ENCODE measurements at places on chromosomes 7 and 10.

- DNase-seq: no peak
These were observed 112.5 kb upstream of the ARID5B start for GRCh38 chr10:61789031-61789430.

DNA sequence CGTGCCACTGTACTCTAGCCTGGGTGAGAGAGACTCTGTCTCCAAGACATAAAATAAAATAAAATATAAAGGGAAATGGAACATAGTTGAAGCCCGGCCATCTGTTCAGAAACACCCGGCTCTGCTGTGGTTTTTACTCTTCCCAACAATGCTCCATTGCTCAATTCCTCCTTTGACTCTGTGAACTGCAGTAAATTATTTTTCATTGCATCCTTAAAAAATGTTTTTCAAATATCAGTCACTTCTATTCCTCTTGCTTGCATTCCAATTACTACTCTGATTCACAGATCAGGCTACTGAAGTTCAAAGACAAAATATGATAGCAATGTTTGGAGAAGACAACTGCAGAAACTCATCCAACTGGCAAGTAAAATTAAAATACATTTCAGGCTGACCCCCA is 983.0 kb downstream of the SORCS1 start:
- no peak for DNase-seq

- DNase-seq: peak; percentile 76
These were observed 44.8 kb downstream of the ZNF800 start for GRCh38 chr7:127347567-127348246.

DNA sequence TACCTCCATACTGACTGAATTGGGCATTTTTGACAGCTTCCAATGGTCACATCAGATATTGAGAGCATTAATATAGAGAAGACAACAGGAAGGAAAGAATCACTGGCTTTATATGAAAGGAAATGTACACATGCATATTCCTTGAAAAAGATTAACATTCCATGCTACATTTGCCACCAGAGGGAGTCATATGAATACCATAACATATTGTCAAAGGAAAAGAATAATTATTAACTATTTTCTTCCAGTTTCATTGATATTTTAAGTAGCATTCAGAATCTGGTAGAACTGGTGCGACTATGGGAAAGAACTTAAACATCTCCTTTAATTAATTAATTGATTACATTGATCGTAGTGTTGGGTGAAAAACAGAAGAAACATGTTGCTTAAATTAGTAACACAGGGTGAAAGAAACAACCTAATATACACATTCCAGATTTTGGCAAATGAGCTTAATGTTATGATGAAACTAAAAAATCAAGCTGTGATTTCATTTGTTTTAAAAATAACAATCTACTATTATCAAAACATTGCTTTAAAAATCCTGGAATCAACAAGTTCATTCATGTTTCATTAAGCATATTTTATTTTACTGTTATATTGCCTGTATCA is 71.5 kb downstream of the GPR85 start:
- DNase-seq: peak; percentile 75

- no peak for DNase-seq
These were observed 54.5 kb downstream of the FRMD4A start for GRCh38 chr10:14276210-14276609.

GRCh38 chr7:22442187-22442881 is 57.7 kb downstream of the STEAP1B start:
- DNase-seq: no peak

DNA sequence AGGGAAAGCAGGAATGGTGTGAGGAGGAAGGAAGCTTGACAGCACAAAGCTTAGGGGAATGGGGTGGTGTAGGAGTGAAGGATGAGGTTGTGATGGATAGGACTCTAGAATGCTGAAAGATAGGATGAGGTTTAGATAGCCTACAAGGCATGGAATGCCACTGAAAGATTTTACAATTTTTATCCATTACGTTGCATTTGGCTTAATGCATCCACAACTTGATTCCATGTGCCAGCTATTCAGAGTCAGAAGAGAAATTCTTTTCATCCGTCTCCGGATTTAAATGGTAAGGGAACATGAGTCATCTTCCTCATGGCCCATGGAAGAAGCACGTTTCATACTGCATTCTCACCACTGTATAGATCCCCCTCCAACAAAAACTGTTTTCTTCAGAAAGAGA is 212.4 kb upstream of the BMPER start:
- DNase-seq: peak; percentile 20

- no peak for DNase-seq
These were observed 67.7 kb downstream of the TACR2 start for GRCh38 chr10:69348816-69349541.

- DNase-seq: no peak
These were observed 1002.3 kb upstream of the KCND2 start for GRCh38 chr7:119270644-119271043.

- DNase-seq: no peak
These were observed 60.3 kb downstream of the RASGEF1A start for GRCh38 chr10:43206391-43207235.

GRCh38 chr10:130418731-130419130 is 282.5 kb downstream of the GLRX3 start:
- DNase-seq: no peak

- no peak for DNase-seq
These were observed 61.6 kb downstream of the ANKRD7 start for GRCh38 chr7:118286131-118286530.

GRCh38 chr7:107230334-107230733 is 61.5 kb downstream of the HBP1 start:
- DNase-seq: no peak

- peak; percentile 49 for DNase-seq
These were observed 10.3 kb upstream of the HSPB1 start for GRCh38 chr7:76292213-76292573.

DNA sequence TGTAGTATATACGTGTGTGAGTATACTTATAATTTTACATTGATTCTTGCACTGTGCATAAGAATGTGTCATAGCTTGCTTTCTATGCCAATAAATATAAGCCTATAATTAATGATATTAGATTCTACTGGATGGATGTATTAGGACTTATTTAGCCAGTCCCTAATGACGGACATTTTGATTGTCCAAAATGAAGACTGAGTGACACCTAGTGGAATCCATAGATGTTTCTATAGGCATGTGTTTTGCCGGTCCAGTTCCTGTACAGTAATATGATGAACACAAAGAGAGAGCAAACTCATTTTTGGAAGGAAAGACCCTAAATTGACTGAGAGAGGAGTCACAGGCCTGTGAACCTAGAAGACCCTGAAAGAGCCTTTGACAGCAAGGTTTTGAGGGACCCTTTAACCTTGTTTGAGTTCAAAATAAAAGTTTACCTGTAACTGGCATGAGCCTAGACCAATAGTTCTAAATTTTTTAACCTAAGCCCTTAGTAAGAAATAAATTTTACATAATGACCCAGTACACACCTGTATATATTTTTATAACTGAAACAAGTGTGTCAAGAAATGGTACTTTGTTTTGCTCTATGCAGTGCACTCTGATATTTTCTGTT is 42.4 kb upstream of the AGBL3 start:
- DNase-seq: peak; percentile 76

DNA sequence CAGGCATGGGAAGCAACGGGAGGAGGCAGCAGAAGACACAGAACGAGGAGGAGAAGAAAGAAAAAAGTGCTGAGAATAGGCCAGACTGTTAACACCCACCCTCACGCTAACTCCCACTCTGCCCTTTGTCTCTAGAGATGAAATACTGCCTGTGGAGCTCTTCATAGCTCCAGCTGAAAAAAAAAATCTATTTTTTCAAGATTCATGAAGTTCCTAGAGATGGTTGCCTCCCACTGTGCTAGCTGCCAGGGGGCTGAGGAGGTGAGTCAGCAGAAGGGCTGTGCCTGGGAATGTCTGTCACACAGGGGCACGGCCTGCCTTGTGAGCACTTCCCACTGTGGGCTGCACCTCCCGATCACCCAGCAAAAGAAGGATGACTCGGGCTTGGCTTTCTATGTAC is 144.5 kb downstream of the RNF216 start:
- DNase-seq: peak; percentile 61

DNA sequence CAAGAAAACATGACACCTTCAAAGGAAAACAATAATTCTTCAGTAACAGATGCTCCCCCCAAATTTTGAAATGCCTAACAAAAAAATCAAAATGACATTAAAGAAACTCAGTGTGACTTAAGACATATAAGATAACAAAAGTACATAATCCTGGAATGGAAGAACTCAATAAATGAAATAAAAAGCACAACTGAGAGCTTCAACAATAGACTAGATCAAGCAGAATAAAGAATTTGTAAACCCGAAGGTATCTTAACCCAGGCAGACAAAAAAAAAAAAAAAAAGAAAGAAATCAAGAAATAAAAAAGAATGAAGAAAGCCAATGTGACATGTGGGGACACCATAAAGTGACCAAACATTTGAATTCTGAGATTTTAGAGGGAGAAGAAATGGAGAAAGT is 27.7 kb upstream of the LRRD1 start:
- no peak for DNase-seq

GRCh38 chr10:12103802-12104201 is 25.7 kb upstream of the SEC61A2 start:
- DNase-seq: no peak

DNA sequence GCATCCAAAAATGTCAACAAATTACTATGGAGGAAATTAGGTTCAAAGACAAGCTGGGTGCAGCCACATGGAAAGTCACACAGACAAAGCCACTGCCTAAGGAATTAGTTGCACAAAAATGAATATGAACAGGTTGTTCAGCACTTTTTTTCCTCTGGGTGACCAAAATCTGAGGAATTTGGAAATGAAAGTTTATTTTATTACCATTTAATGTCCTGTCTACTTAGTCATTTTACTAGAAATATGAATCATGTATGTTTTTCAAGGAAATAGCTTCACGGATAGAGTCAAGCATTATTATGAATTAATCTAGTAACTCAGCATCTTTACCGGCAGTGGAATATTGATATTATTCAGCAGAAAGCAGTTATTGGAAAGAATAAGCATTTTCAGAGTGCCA is 106.3 kb downstream of the ANK3 start:
- DNase-seq: no peak

DNA sequence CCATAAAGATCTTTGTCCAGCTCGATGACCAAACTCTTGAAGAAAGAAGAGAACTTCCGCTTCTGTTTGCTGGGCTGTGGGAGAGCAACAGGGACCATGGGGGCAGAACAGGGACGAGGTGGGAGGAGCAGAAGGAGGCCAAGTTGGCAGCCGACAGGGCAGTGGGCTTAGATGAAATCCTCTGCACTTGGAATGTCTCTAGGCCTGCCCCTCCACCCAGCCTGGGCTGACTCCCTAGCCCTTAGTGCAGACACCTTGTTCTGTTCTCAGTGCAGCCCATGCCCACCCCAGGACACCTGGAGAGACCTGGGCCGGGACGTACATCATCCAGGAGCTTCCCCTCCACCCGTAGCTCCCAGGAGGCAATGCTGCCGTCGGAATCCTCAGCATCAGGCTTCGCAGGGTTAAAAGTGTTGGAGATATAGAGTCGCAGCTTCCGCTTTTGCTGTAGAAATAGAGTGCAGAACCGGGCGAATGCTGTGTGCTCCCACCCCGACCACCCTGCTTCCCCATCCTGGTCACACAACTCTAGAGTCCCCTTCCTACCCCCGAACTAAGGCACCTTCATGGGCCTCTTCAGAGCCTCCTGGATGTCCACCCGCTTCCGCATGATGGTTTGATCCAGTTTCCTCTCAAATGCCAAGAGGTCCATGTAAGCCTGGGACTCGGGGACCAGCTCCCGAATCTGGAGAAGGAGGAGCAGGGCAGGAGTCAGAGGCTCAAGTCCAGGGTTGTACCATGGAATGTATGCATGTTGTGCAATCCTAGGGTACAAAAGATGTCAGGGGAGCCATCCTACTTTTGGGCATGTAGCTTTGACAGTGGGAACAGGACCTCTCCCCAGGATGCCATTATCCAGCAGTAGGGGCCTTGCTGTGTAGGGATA is 6.1 kb downstream of the SMARCD3 start:
- no peak for DNase-seq

DNA sequence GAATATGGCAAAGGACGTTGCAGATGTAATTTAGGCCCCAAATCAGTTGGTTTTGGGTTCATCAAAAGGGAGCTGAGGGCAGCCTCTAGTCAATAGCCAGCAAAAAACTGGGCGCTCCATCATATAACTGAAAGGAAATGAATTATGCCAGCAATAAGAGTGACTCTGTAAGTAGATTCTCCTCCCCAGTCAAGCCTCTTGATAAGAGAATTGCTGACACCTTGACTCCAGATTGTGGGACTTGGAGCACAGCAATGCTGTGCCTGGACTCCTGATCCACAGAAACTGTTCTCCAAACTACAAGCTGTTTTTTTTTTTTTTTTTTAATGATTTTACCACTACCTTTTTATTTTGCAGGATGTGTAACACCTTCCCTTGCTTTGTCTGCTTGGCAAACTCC is 25.5 kb downstream of the ZFAND4 start:
- no peak for DNase-seq

- DNase-seq: no peak
These were observed 73.8 kb upstream of the GTF2IRD1 start for GRCh38 chr7:74379938-74380337.

DNA sequence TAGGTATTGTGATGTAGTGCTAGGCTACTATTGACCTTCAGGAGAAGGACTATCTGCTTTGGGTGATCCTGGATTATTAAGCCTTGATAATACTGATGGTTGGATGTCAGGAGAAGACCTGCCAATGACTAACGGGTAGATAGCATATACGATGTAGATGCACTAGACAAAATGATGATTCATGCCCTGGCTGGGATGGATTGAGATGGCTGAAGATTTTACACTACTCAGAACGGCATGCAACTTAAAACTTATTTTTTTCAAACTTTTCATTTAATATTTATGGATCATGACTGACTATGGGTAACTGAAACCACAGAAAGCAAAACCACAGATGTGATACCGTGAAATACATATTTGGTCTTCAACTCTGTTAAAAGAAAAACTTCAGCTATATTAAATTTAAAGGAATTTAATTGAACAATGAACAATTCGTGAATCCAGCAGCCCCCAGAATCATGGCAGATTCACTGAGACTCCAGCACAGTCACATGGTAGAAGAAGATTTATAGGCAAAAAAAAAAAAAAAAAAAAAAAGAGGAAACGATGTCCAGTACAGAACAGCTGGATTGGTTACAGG is 124.6 kb upstream of the CDK13 start:
- no peak for DNase-seq

DNA sequence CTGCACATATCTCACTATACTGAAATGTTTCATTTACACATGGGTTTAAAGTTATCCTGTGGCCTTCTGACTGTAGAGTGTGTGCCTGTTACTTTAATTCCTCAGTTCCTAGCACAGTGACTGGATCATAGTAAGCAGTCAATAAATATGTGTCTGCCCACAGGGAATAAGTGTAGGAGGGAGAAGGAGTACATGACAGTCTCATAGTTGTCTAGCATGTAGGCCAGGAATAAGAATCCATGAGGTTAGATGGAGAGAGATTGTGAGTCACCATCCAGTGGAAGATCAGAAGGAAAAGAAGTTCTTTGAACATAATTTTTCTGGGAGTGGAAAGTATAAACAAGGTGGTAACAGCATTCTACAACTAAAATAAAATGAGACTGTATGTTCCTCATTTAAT is 36.6 kb upstream of the SEMA3A start:
- no peak for DNase-seq

DNA sequence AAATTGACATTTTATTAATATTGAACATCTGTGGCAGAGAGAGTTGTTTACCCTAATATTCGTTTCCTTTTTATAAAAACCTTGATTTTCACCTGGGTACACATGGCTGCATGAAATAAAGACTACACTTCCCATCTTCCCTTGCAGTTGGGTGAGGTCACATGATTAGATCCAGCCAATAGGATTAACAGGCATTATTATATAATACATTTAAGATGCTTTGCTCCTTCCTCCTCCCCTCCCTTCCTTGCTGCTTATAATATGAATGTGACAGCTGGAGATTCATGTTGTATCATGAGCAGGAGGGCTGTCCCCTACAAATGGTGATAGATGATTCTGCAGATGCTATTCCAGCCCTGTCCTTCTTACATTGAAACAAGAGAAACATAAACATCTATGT is 146.6 kb downstream of the SH2D4B start:
- peak; percentile 68 for DNase-seq

Data from SK-MEL-5 (cell line).